ENCODE measurements at places on chromosomes 12 and 14.

DNA sequence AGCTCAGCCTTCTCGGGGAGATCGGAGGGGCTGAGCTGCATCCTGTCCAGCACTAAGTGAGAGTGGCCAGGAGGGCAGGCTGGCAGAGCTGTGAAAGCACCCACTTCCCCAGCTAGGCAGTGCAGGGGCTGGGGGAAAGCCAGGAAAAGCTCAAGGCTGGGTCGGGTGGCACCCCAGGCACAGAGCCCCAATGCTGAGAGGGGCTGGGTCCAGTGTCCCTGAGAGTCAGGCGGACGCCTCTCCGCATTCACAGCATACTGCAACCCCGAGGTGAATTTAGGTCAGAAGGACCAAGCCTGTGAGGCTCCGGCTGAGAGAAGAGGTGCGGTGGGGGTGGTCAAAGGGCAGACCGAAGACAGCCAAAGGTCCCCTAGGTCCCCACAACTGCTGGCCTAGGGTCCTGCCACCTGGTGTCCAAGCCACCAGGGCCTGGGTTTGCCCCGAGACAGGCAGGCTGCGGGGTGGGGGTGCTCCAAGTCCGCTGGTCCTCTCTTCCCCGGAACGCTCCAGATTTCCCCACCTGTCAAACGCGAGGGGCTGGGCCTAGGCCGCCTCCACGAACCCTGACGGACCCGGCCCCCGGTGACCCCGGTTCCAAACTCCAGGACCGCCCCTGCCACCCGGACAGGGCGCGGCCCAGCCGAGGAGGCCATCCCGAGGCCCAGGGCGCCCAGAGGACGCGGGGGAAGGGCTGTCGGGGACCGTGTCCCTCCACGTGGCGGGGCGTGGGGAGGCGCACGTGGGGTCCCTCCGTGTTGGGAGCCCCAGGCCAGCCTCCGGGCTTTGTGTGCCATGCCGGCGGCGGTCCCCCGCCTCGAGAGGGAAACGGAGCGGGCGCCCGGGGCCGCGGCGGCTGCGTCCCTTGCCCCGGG, 527 bp downstream of the CAMKK2 start:
- H3K36me3 ChIP-seq, result no peaks in the 10 kb centered on the region
- peak; percentile 65 for DNase-seq
- no peaks in the 10 kb centered on the region for H3K27me3 ChIP-seq
- H3K4me1 ChIP-seq, result peaks cover 6% of the 10 kb centered on the region

DNA sequence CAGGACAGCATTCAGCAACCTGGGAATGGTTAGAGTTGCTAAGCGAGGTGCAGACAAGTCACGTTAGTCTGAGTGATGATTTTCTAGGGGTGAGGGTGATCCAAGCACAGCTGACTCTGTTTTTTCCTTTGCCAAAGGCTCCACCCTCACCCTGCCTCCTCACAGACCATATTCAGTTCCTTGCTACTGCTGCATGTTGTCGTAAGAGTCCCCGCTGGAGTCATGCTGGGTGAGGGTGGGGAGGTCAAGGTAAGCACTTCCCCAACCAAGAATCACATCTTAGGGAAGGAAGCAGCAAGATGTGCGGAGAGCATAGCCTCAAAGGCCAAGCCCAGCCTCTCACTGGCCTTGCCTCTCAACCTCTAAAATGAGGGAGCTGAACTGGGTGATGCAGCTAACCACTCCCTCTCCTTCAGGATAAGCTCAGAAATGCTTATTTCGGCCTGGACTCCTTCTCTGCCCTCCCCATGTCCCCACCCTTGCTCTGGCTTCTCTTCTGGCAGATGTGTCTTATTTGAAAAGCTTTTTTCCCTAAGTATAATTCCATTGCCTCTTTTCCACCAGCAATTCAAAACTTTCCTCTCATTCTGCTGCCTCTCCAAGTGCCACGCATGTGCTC, 66.9 kb upstream of the ACTN1 start:
- no peaks in the 10 kb centered on the region for H3K27me3 ChIP-seq
- no peak overlapping the region for H3K4me3 ChIP-seq
- DNase-seq, result no peak
- no peaks in the 10 kb centered on the region for H3K36me3 ChIP-seq
- no peak overlapping the region for H3K27ac ChIP-seq
- peaks cover 13% of the 10 kb centered on the region for H3K4me1 ChIP-seq

- H3K27ac ChIP-seq, result no peak overlapping the region
- no peak overlapping the region for H3K4me3 ChIP-seq
- no peaks in the 10 kb centered on the region for H3K36me3 ChIP-seq
- DNase-seq, result no peak
- no peaks in the 10 kb centered on the region for H3K4me1 ChIP-seq
Measured at GRCh38 chr12:79048962-79049361, 184.4 kb downstream of the SYT1 start.

- DNase-seq, result no peak
- H3K36me3 ChIP-seq, result no peaks in the 10 kb centered on the region
- H3K4me1 ChIP-seq, result no peaks in the 10 kb centered on the region
- no peaks in the 10 kb centered on the region for H3K27me3 ChIP-seq
- H3K27ac ChIP-seq, result no peak overlapping the region
Measured at GRCh38 chr14:54854181-54854580, 48.4 kb downstream of the GCH1 start.

GRCh38 chr14:89977668-89978067, 21.9 kb downstream of the TDP1 start:
- H3K36me3 ChIP-seq, result peaks cover 31% of the 10 kb centered on the region
- no peak overlapping the region for H3K27ac ChIP-seq
- no peak for DNase-seq

- H3K27me3 ChIP-seq, result no peaks in the 10 kb centered on the region
- no peaks in the 10 kb centered on the region for H3K36me3 ChIP-seq
- H3K4me3 ChIP-seq, result no peak overlapping the region
- no peak for DNase-seq
- no peak overlapping the region for H3K27ac ChIP-seq
Measured at GRCh38 chr12:122350141-122350848, 72.2 kb downstream of the CLIP1 start.

- DNase-seq, result no peak
- no peaks in the 10 kb centered on the region for H3K36me3 ChIP-seq
- no peaks in the 10 kb centered on the region for H3K4me1 ChIP-seq
- no peaks in the 10 kb centered on the region for H3K27me3 ChIP-seq
- H3K27ac ChIP-seq, result no peak overlapping the region
- H3K4me3 ChIP-seq, result no peak overlapping the region
Measured at GRCh38 chr12:10027721-10028120, 2.8 kb upstream of the CLEC9A start.

- H3K4me1 ChIP-seq, result peaks cover 8% of the 10 kb centered on the region
- no peak overlapping the region for H3K27ac ChIP-seq
- no peaks in the 10 kb centered on the region for H3K27me3 ChIP-seq
- no peak for DNase-seq
Measured at GRCh38 chr14:99478128-99478527, 2.5 kb downstream of the SETD3 start.

DNA sequence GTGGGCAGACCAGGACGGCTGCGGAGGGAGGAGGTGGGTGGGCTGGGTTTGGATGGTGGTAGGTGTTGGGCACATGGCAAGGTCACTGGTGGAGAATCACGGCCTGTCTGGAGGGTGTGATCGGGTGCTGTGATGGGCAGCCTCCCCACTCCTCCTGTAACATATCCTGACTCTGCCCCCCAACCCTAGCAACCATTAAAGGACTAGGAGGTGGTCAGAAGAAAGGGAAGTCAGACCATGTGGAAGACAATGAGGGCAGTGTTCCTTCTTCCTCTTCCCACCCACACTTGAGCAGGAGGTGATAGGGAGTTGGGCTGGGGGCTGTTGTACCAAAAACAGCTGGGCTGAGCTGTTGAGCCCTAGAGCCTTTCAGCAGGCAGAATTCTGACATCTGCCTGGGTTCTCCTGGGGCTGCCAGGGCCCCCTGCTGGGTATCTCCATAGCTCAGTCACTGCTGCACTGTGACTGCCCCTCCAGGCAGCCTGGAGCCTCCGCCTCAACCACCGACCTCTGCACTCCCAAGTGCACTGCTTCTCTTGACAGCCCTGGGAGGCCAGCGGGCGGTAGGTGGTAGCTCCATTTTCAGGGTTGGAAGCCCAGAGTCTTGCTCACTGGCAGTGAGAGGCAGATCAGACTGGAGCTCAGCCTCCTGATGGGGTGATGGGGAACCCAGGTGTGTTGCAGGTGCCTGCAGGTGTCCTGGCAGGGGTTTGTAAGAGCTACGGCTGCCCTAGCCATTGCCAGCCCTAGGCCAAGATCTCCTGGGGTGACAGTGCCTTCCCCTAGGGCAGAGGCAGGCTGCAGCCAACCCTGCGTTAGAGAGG, 15.4 kb downstream of the VASH1 start:
- no peaks in the 10 kb centered on the region for H3K4me1 ChIP-seq
- H3K4me3 ChIP-seq, result no peak overlapping the region
- no peak overlapping the region for H3K27ac ChIP-seq
- H3K27me3 ChIP-seq, result no peaks in the 10 kb centered on the region
- H3K36me3 ChIP-seq, result no peaks in the 10 kb centered on the region

DNA sequence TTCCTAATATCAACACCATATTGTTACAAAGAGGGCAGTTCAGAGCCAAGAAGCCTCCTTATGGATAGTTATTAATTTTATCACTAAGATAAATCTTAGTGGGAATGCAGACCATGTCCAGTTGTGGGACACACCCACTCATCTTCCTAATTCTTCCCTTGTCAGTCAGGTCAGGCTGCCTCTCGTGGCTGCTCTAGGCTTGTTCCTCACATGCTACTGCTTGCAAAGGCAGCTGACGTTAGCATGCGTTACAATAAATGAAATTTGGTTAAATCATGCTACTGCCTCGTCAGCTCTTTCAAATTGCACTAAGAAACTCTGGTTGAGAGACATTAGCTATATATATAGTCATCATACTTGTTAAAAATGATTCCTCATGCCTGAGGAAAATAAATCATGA, 108.4 kb downstream of the CAND1 start:
- no peak for DNase-seq
- no peak overlapping the region for H3K27ac ChIP-seq
- H3K4me3 ChIP-seq, result no peak overlapping the region
- H3K36me3 ChIP-seq, result no peaks in the 10 kb centered on the region
- no peaks in the 10 kb centered on the region for H3K4me1 ChIP-seq

DNA sequence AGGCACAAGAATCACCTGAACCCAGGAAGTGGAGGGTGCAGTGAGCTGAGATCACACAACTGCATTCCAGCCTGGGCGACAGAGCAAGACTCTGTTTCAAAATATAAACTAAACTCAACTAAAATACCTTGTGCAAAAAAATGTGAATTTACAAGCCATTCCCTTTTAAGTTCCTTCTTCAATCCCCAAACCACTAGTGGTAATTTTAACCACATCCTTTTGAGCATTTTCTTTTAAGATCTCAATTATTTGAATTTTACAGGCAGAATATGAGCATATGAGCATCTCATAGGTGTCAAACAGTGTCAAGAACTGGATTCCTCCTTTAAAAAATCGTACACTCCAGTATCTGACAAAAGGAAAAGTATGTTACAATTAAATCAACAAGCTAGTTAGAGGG, 57.0 kb upstream of the NPFF start:
- H3K36me3 ChIP-seq, result no peaks in the 10 kb centered on the region
- no peaks in the 10 kb centered on the region for H3K4me1 ChIP-seq
- no peak overlapping the region for H3K27ac ChIP-seq
- H3K4me3 ChIP-seq, result no peak overlapping the region
- no peaks in the 10 kb centered on the region for H3K27me3 ChIP-seq
- no peak for DNase-seq

DNA sequence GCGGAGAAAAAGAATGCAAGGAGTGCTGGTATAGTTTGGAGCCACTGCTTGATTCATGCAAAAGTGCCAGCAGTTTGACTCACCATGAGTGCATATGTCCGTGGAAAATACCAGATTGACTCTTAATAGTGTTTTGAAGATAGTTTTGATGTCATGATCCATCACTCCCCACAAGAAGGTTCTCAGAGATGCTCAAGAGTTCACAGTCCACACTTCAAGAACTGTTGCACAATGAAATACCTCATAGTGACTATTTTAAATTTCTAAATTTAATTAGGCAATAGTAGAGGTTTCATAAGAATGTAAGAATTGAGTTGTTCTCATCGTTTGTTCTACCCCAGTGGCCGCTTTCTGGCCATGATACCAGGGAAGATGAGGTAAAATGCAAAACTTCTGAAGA, 286.6 kb upstream of the RGS6 start:
- no peaks in the 10 kb centered on the region for H3K36me3 ChIP-seq
- peaks cover 22% of the 10 kb centered on the region for H3K4me1 ChIP-seq
- H3K27me3 ChIP-seq, result no peaks in the 10 kb centered on the region
- DNase-seq, result no peak
- no peak overlapping the region for H3K27ac ChIP-seq

DNA sequence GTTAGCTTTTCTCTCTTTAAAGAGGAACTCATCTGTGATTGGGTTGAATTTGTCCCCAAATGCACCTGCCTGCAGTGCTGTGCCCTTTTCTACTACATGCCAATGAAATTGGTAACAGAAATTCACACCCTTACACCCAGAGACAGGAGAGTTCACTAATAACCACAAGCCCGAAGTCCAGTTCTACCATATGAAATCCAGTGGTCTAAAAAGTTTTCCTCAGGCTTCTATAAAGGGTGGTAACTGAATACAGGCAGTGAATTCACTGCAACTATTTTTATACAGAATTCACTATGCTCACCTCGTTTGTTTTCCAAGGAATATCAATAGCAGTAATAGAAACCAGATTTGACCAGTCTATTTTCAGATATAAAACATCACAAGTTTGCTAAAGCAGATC, 31.5 kb upstream of the SOS2 start:
- no peaks in the 10 kb centered on the region for H3K27me3 ChIP-seq
- no peak overlapping the region for H3K27ac ChIP-seq
- peaks cover 6% of the 10 kb centered on the region for H3K36me3 ChIP-seq
- no peaks in the 10 kb centered on the region for H3K4me1 ChIP-seq
- H3K4me3 ChIP-seq, result no peak overlapping the region

GRCh38 chr14:77823378-77823777, 23.5 kb downstream of the ADCK1 start:
- H3K36me3 ChIP-seq, result peaks cover 2% of the 10 kb centered on the region
- H3K27ac ChIP-seq, result no peak overlapping the region
- DNase-seq, result no peak
- no peak overlapping the region for H3K4me3 ChIP-seq
- H3K27me3 ChIP-seq, result no peaks in the 10 kb centered on the region

GRCh38 chr12:93536766-93537488, 35.5 kb upstream of the SOCS2 start:
- no peak overlapping the region for H3K4me3 ChIP-seq
- H3K27me3 ChIP-seq, result no peaks in the 10 kb centered on the region
- no peak overlapping the region for H3K27ac ChIP-seq

GRCh38 chr14:67166450-67166853, 22.8 kb upstream of the GARIN2 start:
- H3K27ac ChIP-seq, result no peak overlapping the region
- no peaks in the 10 kb centered on the region for H3K36me3 ChIP-seq
- H3K4me3 ChIP-seq, result no peak overlapping the region
- H3K4me1 ChIP-seq, result no peaks in the 10 kb centered on the region

GRCh38 chr14:96405677-96406076, 13.7 kb downstream of the AK7 start:
- no peaks in the 10 kb centered on the region for H3K36me3 ChIP-seq
- H3K27ac ChIP-seq, result no peak overlapping the region
- H3K4me1 ChIP-seq, result no peaks in the 10 kb centered on the region
- no peak for DNase-seq
- no peak overlapping the region for H3K4me3 ChIP-seq
- no peaks in the 10 kb centered on the region for H3K27me3 ChIP-seq

- H3K27me3 ChIP-seq, result no peaks in the 10 kb centered on the region
- no peak overlapping the region for H3K27ac ChIP-seq
- H3K4me3 ChIP-seq, result no peak overlapping the region
- DNase-seq, result no peak
Measured at GRCh38 chr12:109795023-109795422, 38.2 kb downstream of the TRPV4 start.

- no peaks in the 10 kb centered on the region for H3K36me3 ChIP-seq
- no peak overlapping the region for H3K27ac ChIP-seq
- H3K27me3 ChIP-seq, result no peaks in the 10 kb centered on the region
- H3K4me1 ChIP-seq, result no peaks in the 10 kb centered on the region
- H3K4me3 ChIP-seq, result no peak overlapping the region
Measured at GRCh38 chr12:129052373-129052772, 199.1 kb downstream of the GLT1D1 start.

All from H1 (cell line).